ENCODE measurements at places on chromosomes 7 and 10.

DNA sequence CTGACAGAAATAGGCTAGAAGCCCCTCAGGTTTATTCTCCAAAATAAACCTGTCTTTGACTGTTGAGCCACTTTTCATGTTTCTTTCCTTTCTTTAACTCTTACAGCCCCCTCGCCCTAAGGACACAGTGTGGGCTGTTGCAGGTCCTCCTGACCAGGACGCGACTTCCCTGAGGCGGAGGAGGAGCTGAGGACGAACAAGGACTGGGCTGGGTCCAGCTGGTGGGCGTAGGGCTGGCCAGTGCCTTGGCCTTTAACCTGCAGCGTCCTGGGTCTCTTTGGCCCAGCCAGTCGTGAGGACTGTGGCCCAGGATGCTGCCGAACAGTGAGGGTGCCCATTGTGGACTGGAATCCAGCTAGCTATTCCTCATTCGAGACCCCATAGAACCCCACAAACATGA lies 13.4 kb upstream of the BMS1 start:
- DNase-seq: no peak

- no peak for DNase-seq
Measured at GRCh38 chr7:755413-755805, 28.3 kb upstream of the PRKAR1B start.

- no peak for DNase-seq
Measured at GRCh38 chr10:94205396-94205831, 157.3 kb downstream of the NOC3L start.

DNA sequence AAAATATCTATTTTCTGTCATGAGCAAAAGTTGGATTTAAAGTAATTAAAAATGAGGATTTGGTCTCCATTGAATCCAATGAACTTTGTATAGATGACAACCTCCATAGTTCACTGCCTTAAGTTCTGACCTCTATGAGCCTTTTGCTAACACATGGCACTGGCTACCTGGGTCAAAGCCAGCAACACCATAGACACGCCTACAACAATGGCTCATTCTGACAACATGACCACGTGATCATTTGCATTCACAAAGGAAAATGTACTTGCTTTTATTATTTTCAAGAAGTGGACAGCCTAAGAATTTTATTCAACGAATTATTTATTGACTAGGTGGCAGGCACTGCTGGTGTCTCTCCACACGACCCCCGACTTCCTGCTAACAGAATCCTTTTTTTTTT lies 90.6 kb downstream of the CARD11 start:
- DNase-seq: no peak

- DNase-seq: no peak
Measured at GRCh38 chr10:2222631-2223030, 485.3 kb upstream of the ADARB2 start.

DNA sequence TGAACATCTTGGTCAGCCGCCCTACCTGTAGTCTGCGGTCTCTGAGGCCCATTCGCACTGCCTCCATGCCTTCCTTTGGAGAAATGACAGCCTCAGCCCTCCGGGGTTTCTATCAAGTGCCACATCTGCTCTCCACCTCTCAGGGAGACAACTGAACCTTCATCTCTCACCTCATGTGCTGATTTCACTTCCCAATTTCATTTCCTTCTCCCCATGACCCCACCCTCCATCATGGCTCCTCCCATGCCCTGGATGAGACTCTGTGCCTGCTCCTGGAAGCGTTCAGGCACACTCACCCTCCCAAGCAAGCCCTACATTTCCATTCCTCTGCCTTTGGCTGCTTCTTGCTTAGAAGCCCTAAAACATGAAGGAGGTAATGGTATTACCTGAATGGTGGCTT lies 7.8 kb upstream of the SCD start:
- DNase-seq: no peak
